Astrocyte of the spinal cord (primary cell): ENCODE measurements at places on chromosomes 11 and 22.

GRCh38 chr11:63520606-63521170 is 14.8 kb downstream of the LGALS12 start:
- no peak for DNase-seq

- no peak for DNase-seq
These were observed 4.5 kb downstream of the FAM118A start for GRCh38 chr22:45314054-45314721.

DNA sequence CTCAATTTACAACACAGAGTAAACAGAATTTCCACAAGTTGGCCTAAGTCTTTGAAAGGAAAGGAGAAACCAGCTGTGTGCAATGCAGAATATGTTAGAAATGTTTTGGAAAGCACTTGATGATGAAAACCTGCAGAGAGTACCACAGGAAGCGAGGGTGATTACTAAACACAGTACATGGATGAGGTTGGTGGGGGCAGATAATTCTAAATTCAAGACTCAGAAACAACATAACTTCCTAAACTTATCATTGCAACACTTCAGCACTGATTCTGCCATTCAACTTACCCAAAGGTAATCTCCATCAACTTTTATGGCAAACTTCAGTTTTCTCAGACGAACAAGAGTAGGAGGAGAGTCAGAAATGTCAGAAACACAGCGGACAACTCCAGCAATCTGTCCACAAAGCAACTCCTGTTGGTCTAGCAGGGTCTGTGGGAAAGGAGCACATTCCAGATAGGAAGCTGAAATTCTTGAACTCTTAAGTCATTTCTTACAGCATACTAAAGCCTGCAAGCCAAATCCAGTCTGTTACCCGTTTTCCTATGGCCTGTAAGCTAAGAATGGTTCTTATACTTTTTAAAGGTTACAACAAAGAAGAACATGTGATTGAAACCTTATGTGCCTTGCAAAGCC is 6.8 kb downstream of the HPS4 start:
- peak; percentile 73 for DNase-seq

GRCh38 chr11:91158297-91158696 is 935.4 kb upstream of the CHORDC1 start:
- no peak for DNase-seq

- DNase-seq = peak; percentile 94
These were observed 13.6 kb downstream of the MRPL21 start for GRCh38 chr11:68889948-68890446.

- DNase-seq = no peak
These were observed 709 bp upstream of the ST3GAL4 start for GRCh38 chr11:126354631-126355323.

DNA sequence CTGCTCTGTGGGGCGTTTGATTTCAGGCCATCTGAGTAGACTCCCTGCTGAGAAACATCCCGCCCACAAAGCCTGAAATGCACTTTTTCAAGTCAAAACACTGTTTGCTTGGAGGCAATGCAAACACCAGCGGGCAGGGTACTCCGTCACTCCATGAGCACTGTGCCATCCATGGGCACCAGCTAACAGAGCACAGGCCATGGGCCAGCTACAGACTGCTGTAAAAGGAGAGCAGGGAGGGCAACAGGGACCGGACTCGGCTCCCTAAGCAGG is 16.6 kb upstream of the EFCAB6 start:
- DNase-seq = peak; percentile 4

DNA sequence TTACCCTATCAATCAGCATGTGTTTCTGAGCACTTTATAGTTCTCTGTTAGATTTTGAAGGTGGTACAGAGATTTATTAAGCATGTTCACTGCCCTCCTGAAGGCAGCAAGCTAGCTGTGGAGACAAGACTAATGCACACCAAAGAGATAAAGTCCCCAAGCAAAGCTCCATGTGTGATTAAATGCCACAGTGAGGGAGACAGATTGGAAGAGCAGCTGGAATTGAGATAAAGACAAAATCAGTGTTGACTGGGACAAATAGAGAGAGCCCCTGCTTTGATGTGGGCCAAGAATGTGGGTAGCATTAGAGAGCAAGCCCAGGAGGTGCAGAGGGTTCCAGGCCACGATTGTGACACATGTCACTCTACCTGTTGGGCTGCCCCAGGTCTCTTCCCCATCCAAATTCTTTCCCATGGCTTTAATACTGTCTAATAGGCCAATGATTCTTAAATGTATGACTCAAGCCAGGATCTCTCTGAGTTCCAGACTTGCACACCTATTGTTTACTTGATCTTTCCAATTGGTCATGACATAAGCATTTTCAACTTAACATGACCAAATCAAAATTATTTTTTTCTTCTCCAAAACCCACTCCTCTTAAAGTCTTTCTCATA is 60.1 kb upstream of the ZC3H12C start:
- DNase-seq = no peak

DNA sequence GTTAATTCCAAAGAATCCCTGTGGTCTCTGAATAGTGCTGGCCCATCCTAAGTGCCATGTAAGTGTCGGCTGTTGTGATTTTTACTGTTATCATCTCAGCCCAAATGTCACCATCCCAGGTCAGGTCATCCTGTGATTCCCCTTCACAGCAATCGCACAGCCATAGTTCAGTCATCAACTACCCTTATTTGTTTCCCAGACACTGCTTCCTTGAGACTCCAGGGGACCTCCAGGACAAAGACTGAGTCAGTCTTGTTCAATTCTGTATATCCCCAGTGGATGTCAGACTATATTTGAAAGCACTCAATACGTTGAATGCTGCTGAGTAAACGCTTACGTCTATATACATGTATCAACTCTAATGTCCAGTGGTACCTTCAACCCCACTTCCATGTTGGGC is 113.7 kb upstream of the TIMP3 start:
- DNase-seq = no peak

GRCh38 chr11:76194872-76195668 is 11.2 kb downstream of the WNT11 start:
- no peak for DNase-seq

DNA sequence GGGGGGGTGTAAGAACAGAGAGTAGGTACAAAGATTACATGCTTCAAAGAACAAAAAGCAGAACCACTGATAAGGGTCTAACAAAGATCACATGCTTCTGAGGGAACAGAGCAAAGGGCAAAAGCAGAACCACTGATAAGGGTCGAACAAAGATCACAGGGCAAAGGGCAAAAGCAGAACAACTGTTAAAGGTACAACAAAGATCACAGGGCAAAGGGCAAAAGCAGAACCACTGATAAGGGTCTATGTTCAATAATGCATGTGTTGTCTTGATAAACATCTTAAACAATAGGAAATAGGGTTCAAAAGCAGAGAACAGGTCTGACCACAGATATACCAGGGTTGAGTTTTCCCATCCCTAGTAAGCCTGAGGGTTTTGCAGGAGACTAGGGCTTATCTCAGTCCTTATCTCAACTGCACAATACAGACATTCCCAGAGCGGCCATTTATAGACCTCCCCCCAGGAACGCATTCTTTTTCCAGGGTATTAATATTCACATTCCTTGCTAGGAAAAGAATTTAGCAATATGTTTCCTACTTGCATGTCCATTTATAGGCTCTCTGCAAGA is 81.9 kb upstream of the PGR start:
- peak; percentile 0 for DNase-seq

GRCh38 chr11:121667836-121668235 is 215.1 kb upstream of the SORL1-AS1 start:
- DNase-seq = no peak

DNA sequence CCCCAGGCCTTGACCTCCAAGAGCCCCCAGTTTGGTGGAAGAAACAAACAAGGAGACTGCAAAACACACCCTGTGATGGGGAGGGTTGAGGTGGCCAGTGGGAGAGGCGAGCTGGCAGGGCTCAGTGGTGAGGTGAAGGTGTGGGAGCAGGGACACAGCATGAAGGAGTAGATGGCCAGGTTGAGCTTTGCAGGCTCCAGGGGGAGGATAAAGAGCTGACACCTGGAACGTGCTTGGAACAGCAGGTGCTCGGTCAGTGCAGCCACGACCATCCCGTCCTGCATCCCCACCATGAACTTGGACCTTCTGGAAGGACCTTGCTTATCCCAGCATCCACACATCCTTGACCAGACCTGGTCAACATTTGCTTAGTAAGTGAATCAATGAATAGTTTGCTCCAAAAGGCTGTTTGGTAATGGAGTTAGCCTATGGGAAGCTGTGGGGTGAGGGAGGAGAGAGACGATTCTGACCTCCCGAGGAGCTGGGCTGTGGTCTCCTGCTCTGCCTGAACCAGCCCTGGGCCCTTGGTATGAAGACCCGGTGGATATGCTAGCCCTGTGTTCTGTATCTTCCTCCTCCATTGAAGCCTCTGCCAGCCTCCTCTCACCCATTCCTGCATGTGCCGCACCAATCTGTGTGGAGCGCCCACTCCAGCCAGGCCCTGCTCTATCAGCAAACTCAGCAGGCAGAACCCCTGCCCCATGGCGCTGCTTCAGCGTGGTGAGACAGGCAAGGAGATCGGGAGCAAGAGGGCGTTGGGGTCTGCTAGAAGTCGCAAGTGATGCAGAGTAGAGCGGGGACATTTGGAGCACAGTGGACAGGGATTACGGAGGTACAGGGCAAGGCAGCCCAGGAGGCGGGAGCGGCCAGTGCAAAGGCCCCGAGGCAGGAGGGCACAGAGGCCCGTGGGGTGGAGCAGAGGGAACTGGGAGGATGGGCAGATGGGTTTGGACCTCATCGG is 9.9 kb downstream of the LINC01488 start:
- DNase-seq = no peak
